Activated CD4-positive, alpha-beta T cell treated with anti-CD3 and anti-CD28 coated beads, Interleukin-2, amount 50 U/mL, for 24 hours (primary cell): ENCODE measurements at places on chromosomes 4 and X.

GRCh38 chrX:3713937-3714434 lies 537 bp upstream of the PRKX start:
- DNase-seq, result no peak

DNA sequence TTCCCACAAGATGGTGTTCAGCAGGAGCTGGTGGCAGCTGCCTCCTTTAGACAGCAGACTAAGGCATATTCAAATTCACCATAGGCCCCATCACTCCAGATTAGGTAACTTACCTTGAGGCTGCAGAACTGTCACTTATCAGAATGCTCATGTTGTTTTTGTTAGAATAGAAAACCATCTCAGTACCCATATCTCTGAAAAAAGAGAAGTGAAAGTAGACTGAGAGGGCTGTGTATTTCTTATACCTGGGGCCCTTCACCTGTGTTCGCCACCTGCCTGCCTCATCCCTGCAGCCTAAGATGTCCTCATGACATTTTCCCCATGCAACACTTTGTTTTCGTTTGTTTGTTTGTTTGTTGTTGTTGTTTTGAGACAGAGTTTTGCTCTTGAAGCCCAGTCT lies 32.9 kb upstream of the SPRY1 start:
- DNase-seq, result no peak

DNA sequence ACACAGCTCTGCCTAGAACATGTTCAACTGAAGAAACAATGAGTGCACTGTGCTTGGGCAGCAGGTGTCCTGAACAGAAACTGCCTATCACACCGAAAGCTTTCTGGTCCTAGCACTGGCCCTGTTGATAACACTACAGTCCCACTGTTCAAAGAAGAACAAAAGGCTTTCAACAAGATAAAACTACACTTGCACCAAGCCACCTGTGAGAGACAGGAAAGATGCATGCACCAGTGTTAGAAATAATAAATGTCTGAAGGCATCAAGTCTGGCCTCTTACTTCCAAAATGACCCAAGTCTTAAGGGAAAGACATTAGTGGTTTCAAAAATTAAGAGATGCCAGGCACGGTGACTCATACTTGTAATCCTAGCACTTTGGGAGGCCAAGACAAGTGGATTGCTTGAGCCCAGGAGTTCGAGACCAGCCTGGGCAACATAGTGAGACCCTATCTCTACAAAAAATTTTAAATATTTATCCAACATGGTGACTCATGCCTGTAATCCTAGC lies 68.7 kb downstream of the APBB2 start:
- no peak for DNase-seq

- no peak for DNase-seq
Observed at GRCh38 chr4:40182001-40182400, 14.8 kb upstream of the RHOH start.
